Fibroblast of upper back skin (primary cell): ENCODE measurements at places on chromosomes 5 and 9.
A peak's percentile ranks its signal among the peaks of the same experiment; 100 is the strongest.

DNA sequence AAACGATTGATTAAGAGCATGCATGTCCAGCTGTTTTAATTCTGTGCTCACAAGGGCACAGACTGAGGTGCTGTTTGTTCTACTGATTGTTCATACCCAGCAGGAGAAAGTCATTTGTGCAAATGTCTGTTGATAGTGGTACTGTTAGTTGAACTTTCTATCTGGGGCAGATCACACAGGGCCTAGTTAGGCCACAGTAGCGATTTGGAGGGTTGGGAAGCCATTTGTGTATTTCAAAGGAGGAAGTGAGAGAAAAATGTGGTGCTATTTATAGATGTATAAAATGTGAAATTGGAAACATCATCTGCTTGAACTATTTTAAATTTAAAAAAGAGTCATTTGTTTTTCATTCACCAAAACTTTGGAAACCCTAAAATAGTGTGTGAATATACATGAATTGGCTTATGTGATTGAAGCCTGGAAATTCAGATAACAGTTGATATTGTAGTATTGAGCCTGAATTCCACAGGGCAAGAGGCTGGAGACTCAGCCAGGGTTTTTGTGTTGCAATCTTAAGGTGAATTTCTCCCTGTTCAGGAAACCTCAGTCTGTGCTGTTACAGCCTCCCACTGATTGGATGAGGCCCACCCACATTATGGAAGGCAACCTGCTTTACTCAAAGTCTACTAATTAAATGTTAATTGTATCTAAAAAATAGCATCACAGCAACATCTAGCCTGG lies 162.0 kb upstream of the CDKN2B start:
- DNase-seq: no peak

- DNase-seq: no peak
Measured at GRCh38 chr5:9467199-9468059, 78.4 kb downstream of the SEMA5A start.

- DNase-seq: no peak
Measured at GRCh38 chr9:125391704-125392103, 130.1 kb downstream of the GAPVD1 start.

DNA sequence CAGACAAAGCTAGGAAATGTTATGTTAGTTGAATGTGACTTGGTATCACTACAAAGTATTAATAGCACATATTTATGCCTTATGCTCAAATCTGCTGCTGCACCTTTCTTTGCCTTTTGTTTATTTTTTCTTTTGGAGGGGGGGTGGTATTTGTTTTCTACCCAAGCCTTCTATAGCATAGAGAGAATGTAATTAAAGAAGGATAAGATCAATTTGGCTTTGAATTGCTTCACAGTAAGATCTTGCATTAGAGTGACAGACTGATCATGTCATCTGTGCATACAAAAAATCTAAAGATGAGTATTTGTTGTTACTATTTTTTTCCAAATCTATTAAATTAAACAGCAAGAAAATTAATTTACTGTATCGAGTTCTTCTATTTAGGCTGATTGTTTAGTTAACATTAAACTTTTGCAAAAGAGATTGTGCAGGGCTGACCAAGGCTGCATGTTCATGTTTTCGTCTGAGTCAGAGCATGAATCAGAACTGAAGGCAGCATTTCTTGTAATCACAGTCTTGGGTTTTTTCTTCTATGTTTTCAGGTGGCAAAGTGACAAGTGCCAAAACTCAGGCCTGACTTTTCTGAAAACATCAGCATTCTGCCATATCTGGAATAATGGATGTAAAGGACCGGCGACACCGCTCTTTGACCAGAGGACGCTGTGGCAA lies 1007.1 kb upstream of the WWC1 start:
- peak; percentile 38 for DNase-seq

GRCh38 chr5:167850911-167851310 lies 440.5 kb upstream of the WWC1 start:
- peak; percentile 46 for DNase-seq

DNA sequence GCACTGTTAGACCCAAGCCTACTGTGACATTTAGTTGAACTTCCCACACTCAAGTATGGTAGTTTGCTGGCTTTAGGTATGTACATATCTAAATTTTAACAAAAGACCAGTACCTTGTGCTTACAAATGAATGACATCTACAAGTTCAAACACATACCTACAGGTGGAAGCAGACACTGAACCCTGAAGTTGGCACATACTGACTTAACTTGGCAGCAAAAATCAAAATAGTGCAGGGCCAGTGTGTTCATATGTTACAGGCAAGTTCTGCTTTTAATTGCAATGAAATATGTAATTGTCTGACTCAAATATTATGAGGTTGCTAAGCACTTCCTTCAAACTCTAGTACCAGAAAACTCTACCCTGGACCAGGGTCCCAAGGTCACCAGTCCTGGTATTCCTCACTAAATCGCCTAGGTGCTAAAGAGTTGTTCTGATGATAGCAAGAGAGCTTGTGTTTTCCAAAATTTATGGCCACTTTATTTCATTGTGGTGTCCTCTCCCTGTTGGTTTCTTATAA lies 77.4 kb downstream of the MEGF10 start:
- DNase-seq: no peak

- no peak for DNase-seq
Measured at GRCh38 chr5:172719211-172719610, 51.8 kb downstream of the DUSP1 start.

DNA sequence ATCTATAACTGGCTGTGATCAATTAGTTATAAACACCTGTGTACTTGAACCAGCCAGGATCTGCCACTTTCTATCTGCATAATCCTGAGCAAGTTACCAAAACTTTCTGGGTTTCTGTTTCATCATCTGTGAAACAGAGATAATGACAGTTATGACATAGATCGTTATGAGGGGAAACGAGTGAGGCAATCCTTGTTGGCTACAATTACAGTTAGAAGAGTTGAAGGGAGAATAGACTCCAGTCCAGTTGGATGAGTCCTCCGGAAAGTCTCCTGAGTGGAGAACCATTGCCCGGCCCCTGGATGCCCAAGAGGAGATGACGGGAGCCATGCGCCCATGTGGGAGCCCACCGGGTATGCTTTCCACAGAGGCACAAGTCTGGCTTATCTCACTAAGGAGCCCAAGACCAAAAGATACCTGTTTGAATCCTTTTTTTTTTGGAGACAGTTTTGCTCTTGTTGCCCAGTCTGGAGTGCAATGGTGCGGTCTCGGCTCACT lies 4.5 kb downstream of the PDE6A start:
- no peak for DNase-seq

DNA sequence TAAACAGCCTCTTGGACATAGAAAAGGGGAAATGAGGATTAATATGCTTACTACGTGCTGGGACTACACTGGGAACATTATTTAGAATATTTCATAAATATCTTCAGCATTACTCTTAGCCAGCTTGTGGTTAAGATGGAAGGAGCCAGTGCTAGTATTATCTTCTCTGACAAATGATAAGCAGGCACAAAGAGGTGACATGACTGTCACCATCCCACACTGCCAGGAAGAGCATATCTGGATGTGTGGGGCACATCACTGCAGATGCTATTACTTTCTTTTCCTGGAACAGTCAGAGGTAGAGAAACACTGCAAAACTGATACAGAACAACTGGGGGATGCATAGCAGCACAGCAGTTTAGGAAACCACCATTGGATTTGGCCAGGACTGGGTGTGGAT lies 281.0 kb upstream of the TNC start:
- DNase-seq: peak; percentile 16

DNA sequence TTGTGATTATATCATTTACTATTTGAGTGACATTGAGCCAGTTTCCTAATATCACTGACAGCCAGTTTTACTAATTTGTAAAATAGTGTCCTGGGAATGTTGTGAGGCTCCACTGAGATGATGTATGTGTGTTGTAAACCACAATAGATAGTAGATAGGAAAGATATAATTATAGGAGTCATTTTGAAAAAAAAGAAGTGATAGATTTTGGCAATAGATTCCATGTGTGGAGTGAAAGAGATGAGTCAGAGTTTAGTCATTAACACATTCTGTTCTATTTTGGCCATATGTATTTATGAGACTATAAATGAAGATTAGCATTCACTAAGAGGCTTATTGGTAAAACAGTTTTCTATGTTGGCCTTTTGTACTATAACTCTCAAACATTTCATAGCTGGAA lies 388.2 kb downstream of the FAM170A start:
- peak; percentile 52 for DNase-seq

DNA sequence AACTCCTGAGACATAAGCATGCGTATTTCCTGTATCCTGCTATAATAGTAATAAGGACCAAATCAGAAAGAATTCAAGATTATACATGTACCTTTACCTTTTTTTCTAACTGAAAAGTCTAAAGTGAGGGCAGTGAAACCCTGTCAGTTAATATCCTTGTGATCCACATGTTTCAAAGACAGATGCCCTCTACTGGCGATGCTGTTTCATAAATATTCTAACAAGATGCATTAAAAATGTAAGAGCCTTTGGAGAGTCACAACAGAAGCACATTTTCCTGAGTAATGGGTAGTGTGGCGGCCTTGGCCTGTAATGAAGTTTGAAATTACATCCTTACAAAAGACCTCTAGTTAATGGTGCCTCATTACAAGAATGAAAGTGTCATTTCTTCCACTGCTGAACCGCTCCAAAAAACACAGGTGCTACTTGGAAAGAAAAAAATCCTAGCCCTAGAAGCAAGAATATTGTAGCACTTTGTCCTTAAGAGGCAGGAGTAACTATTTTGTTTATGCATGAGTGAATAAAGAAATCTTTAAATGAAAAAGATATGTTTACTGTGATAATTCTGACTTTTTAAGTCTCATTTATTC lies 232.6 kb downstream of the EPB41L4A start:
- peak; percentile 44 for DNase-seq

DNA sequence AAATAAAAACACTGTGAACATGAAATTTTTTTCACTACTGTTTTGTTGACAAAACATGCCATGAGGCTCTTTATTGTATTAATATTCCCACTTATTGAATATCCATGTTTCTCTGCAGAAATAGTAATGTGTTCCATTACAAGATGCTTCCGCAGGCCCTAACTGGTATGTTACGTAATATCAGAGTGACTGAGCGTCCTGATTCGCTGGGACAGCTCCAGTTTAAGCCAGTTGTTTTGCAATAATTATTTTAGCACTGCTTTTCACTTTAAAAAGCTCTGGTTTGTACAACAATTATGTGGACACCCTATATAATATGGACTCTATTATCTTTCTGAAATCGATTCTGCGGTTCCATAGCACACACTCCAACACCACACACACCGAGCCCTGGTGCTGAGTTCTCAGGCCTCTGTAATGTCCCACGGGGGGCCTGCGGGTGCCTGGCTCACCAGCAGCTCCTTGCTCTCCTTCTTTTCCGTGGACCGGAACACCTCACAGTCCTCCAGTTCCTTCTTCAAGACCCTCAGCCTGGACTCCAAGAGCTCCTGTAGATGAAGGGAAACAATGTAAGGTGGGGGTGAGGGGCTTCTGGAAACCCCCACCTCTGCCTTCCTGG lies 1.8 kb downstream of the TRIM7 start:
- DNase-seq: no peak

- DNase-seq: no peak
Measured at GRCh38 chr9:96874947-96875460, 20.7 kb upstream of the ZNF782 start.

DNA sequence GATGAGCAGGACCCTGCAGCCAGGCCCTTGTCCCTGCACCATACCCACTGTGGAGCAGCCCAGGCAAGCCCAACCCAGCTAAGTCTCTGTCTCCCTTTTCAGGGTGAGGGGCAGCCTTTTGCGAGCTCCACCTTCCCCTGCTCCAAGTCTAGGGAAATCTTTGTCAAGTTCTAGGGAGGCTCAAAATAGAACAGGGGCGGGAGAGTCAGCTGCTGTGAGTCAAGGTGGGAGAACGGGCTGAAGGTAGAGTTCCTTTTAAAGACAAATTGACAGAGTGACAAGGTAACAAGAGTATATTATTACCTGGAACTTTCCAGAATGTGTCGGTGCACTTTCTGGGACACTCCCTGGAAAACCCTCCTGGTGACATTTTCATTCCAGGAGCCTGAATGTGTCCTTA lies 64.7 kb downstream of the KCNT1 start:
- DNase-seq: no peak

DNA sequence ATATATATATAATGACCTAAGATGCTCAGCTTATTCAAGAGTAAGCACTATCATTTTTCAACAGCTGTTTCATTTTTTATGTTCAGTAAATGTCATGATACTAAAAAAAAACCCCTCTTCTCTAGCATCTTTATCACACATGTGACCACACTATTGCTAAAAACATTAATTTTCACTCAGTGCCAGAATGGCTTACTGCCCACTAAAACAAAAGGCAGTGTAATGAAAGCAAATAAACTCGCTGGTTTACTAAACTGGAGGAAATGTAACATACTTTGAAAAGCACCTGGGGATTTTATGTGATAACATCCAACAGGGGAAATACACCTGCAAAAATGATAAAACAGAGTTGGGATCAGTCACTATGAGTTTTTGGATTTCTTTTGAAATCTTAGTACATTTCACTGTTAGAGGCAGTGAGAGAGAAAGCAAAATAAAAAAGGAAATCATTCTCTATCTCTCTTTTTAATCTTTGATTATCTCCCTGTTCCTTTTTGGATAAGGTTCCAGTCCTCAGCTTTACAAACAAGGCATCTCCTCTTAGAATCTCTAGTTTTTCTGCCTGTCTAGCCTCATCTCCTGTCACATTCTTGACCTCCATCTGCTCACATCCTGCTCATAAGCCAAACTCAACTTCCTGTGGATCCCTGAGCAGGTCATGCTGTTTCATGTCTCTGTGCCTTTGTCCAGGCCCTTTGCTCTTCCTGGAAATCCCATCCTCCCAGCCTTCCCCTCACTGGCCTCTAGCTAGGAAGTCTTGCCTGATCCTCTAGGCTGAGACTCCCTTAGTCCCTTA lies 338.0 kb downstream of the MAN2A1 start:
- no peak for DNase-seq

- no peak for DNase-seq
Measured at GRCh38 chr5:32422697-32423096, 21.8 kb downstream of the ZFR start.

DNA sequence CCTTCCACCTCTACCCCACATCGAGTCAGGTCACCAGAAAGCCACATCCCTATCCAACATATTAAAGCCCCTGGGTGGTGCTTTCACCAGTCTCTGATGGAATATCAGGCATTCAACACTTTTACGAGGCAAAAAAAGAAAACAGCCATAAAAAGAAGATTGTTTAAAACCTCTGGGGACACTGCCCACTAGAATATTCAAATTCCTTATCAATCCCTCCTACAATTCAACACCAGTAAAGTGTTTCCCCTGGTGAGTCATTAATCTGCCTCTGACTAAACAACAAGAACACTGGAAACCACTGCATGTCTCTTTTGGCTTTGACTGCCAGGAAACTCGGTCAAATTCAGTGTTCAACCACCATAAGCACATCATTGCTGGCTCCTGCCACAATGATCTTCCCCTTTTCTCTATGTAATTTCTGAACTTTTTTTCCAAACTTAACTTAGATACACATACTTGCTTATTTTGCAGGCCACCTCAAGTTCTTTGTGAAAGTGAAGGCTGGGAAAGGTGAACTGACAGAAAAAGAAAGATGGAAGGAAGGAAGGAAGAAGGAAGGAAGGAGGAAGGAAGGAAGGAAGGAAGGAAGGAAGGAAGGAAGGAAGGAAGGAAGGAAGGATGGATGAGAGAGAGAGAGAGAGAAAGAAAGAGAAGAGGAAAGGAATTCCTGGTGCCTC lies 105.3 kb downstream of the PAX5 start:
- peak; percentile 74 for DNase-seq

- DNase-seq: no peak
Measured at GRCh38 chr9:80235752-80236151, 664.0 kb downstream of the TLE4 start.

- DNase-seq: peak; percentile 84
Measured at GRCh38 chr5:99061711-99062110, 132.9 kb upstream of the CHD1 start.
